ENCODE measurements at places on chromosomes 6 and 20.

GRCh38 chr6:81969011-81969410 lies 216.5 kb upstream of the TENT5A start:
- no peak for DNase-seq

- DNase-seq, result no peak
Measured at GRCh38 chr6:12577124-12577850, 139.3 kb upstream of the PHACTR1 start.

DNA sequence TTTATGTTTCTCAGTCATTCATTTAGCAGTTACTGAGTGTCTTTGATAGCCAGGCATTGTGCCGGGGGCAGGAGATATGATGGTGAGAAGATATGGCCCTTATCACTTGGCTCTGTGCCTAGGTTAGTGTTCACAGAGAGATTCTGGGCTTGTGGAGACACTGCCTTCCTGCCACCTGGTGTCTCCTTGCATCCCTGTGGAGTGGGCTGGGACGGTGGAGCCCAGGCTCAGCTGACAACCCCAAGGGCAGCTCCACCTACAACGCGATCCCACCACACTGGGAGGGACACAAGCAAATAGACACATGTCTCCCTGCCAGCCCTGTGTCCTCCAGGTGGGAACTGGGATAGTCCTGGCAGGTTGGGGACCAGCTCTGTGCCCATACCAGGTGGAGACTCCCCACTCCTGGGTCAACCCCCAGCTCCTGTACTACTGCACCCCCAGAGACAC lies 30.3 kb upstream of the VEGFA start:
- DNase-seq, result no peak

DNA sequence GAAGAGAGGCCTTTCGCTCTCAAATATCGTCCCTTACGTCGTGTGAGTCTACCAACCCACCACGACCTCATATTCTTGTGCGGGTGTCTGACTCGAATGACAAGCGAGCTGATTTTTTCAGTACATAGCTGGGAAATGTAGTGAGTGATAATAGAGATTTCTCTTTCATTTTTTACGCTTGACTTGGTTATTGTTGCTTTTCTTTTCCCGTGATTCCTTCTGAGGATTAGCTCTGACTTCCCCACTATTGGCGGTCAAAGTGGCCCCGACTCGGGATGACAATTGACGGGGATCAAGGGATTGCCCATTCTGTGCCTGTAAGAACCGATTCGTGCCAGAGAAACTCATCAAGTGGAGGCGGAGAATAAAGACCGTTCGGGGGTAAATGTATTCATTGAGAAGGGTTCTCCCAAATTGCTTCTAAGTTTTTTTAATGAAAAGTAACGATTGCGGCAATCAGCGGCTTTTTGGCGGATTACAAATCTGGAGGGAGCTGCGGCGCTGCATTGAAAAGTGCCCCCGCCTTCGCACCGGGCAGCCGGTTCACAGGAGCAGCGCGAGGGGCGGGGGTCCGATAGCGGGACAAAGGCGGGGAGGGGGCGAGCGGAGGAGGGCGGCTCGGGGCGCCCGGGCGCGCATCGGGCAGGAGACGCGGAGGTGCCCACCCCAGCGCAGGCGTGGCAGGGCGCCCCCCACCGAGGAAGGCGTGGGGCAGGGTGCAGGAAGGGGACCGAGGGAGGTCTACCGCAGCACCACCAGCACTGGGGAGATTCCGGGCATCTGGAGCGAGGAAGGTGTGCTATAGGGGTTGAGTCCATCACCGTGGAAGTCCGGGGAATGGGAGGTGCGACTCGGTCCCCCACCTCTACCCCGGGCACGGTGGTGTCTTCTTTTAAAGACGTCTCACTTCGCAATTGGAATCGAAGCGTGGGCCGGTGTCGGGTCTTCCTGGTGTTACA lies 44.5 kb upstream of the OSTM1 start:
- no peak for DNase-seq

DNA sequence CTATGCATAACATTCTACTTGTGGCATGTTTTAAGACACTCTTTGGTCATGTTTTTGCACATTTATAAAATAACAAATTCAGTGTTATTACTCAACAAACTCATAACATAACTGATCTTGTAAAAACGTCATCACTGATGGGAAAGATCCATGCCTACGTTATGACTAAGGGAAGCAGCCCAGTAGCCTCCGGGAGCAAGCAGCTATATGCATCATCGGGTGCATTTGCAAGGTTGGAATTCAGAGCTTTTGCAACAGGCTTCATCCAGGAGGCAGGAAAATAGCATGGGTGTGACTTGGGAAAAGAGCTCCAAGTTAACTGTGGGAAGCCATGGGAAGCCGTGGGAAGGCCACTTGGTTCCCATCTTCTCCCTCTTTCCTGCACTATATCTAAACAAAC lies 271.6 kb upstream of the SGK1 start:
- no peak for DNase-seq

GRCh38 chr6:152462716-152463115 lies 174.4 kb downstream of the SYNE1 start:
- no peak for DNase-seq

DNA sequence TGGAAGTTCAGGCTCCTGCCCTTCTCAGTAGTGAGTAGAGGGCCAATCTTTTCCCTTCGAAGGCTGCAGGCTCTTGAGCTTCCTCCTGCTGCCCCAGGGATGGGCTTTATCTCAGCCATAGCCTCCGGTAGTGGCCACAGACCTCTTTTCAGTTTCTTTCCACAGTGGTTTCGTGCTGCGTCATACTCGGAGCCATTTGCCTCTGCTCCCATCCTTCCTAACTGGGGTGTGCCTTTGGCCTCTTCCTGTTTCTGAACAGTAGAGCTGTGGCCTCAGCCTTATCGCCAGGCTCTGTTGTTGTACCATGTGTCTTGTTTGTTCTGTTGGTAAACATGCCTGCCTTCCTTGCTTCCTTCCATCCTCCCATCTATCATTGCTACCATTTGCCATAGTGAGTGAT lies 54.1 kb downstream of the TULP4 start:
- DNase-seq, result no peak

DNA sequence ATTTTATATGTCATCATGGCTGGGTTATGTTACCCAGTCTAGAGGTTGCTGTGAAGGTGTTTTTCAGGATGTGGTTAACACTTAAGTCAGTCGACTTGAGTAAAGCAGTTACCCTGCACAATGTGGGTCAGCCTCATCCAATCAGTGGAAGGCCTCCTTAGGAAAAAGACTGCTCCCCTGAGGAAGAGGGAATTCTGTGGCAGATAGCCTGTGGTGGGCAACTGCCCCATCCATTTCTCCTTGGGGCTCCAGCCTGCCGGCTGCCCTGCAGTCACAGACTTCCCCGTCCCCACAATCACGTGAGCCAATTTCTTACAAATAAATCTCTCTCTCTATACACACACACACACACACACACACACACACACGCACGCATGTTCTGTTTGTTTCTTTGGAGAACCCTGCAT lies 34.5 kb upstream of the MPC1 start:
- DNase-seq, result no peak

DNA sequence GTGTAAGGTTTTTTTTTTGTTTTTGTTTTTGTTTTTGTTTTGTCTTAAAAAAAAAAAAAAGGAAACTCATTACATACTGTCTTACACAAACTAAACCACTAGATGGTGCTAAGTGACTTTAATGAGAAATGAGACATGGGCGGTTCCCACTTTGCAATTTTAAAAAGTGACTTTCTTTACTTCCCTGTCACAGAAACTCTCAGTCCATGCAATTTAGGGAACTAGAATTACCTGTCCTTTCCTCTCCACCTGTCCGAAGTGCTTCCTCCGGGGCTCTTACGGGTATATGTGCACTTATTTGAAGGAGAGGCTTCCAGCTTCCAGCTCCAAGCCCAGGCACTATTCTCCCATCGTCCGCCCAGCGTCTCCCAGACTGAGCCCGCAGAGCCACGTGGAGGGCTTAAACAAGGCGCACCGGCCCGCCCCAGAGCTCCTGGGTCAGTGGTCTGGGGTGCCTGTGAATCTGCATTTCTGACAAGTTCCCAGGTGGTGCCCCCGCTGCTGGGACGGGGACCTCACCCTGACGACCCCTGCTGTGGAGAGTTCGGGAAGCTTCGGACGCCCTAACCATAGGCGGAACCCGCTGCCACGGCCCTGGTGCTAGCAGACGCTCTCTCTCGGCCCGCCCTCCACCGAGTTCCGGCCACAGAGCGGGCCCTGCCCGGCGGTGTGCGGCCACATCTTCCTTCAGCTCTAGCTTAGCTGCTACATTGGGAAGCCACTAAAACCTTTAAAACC lies 26.1 kb downstream of the BFSP1 start:
- DNase-seq, result no peak

- no peak for DNase-seq
Measured at GRCh38 chr20:62644802-62645496, 2.6 kb downstream of the SLCO4A1 start.

GRCh38 chr6:150490586-150490985 lies 109.1 kb upstream of the PLEKHG1 start:
- no peak for DNase-seq

- no peak for DNase-seq
Measured at GRCh38 chr6:36061236-36061635, 33.6 kb downstream of the MAPK14 start.

GRCh38 chr6:112591329-112591728 lies 244.2 kb downstream of the RFPL4B start:
- DNase-seq, result no peak

DNA sequence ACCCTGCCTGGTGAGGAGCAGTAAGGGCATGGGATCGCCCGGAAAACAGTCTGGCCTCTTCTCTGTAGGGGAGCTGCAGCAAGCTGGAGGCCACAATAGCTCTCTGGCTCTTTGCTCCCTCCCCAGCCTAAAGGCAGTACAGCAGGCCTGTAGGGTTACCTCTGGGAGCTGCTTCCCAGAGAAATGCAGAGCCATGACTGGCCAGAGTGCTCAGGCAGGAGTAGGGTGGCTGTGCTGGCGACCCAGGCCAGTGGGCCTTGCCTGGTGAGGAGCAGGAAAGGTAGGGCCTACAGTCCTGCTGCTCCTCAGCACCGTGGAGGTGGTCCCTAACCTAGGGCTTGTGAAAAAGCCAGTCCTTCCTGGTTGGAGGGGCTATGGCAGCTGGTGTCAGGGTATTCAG lies 129.9 kb upstream of the CHD6 start:
- DNase-seq, result no peak

DNA sequence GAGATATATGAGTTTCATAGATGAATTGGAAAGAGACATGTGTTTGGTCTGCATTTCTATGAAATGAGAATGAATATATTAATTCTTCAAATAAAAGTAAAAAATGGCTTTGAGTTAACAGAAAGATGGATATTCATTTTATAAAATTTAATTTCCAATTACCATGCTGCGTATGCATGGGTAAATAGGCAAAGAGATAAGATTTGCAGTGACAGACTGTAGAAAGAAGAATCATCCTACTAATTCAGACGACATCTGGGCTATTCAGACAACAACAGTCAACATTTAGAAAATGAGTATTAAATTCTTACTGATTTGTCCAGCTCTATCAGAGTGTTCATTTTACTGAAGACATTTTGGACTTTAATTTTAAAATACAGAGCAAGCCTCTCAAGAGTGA lies 602.2 kb upstream of the NRSN1 start:
- no peak for DNase-seq

DNA sequence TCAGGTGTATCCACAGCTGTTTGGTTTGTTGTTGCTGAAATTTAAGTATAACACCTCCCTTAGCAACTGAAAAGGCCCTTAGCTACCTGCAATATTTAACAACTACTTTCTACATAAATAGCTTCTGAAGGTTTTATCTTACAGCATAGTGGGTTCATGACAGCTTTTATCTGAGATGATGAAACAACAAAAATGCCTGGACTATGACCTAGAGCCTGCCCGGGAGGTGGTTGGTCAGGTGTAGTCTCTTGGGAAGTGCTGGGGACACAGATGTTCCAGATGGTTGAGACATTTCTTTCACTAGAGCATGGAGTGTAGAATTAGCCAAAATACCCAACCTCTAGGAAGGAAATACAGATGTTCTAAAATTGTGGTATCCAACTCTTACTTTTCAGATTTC lies 705.4 kb downstream of the MAFB start:
- DNase-seq, result no peak

- no peak for DNase-seq
Measured at GRCh38 chr20:33864324-33864963, 53.3 kb downstream of the CHMP4B start.

- DNase-seq, result no peak
Measured at GRCh38 chr6:130717657-130718056, 109.5 kb upstream of the SMLR1 start.

- no peak for DNase-seq
Measured at GRCh38 chr20:40849456-40849855, 160.4 kb upstream of the MAFB start.

DNA sequence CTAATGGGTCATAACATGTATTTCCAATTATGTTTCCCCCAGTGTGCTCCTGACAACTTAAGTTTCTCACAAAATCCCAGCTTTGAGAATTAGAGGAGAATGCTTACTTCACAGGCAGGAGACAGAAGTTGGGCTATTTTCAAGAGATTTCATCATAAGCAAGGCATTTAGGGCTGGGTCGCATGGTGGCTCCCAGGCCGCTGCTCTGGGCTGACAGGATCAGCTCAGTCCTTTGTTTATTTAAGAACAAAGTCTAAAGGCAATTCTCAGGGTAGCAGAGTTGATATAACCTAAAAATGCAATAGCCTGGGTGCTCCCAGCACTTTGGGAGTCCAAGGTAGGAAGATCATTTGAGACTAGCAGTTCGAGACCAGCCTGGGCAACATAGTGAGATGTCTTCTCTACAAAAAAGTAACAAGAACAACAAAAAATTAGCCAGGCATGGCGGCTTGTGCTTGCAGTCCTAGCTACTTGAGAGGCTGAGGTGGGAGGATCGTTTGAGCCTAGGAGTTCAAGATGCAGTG lies 10.9 kb downstream of the FOXQ1 start:
- no peak for DNase-seq

DNA sequence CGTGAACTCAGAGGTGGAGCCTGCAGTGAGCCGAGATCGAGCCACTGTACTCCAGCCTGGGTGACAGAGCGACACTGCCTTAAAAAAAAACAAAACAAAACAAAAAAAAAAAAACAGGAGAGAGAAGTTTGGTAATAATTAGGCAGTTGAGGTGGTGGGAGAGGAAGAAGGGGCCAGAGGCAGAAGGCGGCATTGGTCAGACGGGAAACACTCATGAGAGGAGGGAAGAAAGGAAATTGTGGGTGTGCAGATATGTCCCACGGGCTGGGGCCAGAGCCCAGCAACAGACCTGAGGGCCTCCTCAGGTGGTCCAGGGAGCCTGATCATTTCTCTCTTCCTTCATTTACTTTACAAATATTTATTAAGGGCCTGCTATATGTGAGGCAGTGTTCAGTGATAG lies 20.0 kb downstream of the SULF2 start:
- no peak for DNase-seq

DNA sequence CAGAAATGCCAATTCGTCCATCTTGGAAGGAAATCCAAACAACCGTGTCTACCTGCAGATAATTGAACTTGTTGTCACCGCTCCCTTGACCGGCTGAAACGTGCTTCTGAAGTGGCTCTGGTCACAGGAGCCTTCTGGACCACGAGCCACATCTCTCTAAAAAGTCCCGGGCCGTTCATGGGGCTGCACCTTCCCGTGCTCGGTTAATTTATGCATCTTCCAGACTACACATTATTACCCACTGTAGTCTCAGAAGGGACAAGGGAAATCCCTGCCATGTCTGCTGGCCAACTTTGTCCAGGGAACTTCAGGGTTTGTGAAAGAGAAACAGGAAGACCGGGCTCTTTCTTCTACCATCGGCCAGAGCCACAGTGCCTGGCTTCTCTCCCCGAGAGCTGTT lies 63.4 kb upstream of the MPC1 start:
- no peak for DNase-seq

Measured in vagina (tissue), 2 donors.